Retina (tissue), 1 donor: ENCODE measurements at places on chromosomes 2 and 18.

DNA sequence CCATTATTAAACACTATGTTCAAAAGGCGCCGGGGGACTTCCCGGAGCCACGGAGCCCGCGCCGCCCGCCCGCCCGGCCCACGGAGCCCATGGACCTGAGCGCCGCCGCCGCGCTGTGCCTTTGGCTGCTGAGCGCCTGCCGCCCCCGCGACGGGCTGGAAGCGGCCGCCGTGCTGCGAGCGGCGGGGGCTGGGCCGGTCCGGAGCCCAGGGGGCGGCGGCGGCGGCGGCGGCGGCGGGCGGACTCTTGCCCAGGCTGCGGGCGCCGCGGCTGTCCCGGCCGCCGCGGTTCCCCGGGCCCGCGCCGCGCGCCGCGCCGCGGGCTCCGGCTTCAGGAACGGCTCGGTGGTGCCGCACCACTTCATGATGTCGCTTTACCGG is 197 bp downstream of the GDF7 start:
- DNase-seq = no peak

- no peak for DNase-seq
These were observed 61.9 kb downstream of the SMCHD1 start for GRCh38 chr18:2717407-2717806.

DNA sequence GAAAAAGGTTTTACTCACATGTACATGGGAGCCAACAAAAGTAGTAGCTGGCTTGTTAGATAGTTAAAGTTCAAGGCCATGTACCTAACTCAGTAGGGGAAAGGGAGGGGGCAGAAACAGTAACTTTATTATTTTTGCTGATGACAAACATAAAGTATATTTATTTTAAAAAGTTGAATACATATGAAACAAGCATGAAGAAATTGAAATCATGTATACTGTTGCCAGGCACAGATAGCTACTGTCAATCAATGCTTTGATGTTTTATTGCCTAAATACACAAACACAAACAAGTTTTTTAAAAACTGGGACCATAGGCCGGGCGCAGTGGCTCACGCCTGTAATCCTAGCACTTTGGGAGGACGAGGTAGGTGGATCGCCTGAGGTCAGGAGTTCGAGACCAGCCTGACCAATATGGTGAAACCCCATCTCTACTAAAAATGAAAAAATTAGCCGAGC is 7.6 kb upstream of the PSD4 start:
- no peak for DNase-seq

GRCh38 chr18:37124516-37124915 is 295.6 kb downstream of the KIAA1328 start:
- no peak for DNase-seq

- DNase-seq = no peak
These were observed 2116.2 kb upstream of the PIK3C3 start for GRCh38 chr18:39838831-39839230.

DNA sequence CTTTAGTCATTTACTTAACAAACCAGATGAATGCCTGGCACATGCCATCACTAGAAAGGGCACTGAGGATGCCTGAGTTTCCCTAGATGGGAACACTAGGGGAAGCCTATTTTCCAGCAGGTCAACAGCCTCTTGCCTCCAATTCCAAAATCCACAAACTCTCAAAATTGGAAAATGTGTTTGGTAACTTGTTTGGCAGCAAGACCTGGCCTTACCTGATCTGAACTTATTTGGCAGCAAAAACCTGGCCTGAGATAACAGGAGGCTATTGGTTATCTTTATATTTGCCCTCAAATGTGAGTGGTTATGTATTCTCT is 2.6 kb downstream of the LIPG start:
- DNase-seq = no peak

DNA sequence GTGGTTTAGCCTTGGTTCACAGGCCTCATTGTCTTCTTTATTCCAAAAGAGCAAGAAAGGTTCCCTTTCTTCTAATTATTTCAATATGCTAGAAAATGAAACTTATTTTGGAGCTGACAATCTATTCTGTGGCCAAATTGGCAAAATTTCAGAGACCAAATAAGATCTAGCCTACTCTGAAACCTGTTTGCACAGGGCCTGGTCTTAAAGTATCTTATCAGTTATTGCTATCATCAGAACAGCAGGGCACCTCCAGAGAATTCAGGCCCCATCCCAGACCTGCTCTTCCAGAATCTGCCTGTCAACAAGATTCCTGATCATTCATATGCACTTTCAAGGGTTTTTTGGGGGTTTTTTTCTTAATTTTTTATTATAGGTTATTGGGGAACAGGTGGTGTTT is 198.7 kb downstream of the ANAPC1 start:
- DNase-seq = no peak

- DNase-seq = no peak
These were observed 23.3 kb downstream of the EDAR start for GRCh38 chr2:108965540-108966289.

DNA sequence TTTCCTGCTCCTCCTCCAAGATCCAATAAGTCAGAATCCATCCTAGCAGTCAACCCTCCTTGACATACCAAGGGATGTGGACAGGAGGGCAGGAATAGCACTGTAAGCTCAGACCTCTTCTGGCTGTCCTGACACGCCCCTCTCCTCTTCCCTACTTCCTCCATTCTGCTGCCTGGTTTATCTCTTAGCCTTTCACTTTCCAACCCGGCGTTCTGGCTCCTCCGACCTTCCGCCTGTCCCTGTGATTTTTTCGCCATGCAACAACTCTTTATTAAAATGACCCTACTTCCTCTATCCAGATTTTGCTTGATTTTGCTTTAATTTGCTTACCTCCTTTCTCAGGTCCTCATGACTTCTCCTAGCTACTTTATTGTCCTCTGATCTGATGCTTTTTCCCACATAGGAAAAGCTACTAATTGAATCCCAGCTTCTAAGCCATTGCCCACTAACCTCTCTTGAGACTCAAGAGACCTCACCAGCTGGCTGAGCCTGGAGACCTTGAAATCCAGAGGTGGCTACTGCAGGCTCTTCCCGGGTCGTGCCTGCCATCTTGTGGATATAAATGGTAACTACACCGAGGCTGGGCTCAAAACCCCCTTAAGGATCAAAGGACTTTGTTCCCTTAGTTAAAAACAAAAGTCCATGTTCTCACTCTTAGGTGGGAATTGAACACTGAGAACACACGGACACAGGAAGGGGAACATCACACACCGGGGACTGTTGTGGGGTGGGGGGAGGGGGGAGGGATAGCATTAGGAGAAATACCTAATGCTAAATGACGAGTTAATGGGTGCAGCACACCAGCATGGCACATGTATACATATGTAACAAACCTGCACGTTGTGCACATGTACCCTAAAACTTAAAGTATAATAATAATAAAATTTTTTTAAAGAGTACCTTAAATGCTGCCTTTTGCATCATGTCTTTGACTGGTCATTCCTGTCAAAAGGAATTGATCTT is 139.4 kb downstream of the AKAIN1 start:
- DNase-seq = peak; percentile 78

- DNase-seq = no peak
These were observed 15.5 kb downstream of the MYO5B start for GRCh38 chr18:50179465-50179864.

DNA sequence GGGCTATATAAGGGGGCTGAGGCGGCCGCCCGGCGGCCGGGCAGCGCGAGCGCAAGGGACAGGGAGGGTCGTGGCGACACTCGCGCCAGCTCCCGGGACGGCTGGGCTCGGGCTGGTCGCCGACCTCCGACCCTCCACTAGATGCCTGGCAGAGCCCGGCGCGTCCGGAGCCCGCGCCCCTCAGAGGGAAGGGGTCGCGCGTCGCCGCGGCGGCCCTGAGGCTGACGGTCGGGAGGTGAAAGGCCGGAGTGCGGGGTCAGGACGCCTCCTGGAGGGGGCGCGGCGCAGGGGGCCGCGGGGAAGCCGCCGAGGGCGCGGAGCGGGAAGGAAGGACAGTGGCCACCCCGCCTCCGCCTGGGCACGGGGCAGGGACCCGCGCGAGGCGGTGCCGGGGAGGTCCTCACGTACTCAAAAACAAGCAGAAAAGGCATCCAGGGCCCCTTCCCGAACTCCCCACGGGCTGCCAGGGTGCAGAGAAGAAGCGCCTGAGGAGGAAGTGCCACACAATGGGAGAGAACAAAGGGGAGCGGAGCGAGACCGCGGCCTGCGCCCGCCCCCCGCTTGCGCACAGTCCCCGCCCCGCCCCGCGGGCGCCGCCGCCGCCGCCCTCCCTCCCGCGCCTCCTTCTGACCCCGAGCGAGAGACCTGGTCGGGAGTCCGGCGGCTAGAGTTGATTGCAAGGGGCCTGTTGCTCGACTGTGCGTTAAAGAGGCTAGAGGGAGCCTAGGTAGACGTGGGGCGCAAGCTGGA is 776 bp upstream of the KLF7 start:
- DNase-seq = no peak

GRCh38 chr2:176652300-176653182 is 383.3 kb downstream of the MTX2 start:
- DNase-seq = peak; percentile 54

DNA sequence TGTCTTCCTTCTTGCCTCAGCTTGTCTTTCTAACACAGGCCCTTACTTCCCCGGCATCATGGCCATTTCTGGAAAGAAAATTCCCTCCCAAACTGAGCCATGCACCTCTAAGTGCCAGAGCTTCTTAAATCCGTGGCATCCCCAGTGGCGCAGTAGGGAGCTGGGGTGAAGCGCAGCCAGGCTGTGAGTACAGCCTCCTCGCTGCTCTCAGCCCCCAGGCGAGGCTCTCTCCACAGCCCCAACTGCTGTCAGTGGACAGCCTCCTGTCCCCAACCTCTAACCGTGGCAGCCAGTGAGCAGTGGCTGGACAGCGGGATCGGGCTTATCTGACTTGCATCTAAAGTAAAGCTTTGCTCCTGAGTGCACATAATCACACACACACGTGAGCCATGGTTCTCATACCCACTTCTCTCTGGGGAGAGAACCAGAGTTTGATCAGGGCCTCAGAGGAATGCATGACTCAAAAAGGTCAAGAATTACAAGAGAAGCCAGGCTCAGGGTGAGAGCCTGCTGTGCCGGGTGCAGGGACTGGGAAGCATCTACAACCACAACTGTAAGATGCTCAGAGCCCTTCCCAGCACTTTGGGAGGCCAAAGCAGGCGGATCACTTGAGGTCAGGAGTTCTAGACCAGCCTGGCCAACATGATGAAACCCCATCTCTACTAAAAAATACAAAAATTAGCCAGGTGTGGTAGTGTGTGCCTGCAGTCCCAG is 50.7 kb downstream of the SFXN5 start:
- no peak for DNase-seq

- DNase-seq = no peak
These were observed 23.2 kb upstream of the SLC20A1 start for GRCh38 chr2:112622528-112622849.

DNA sequence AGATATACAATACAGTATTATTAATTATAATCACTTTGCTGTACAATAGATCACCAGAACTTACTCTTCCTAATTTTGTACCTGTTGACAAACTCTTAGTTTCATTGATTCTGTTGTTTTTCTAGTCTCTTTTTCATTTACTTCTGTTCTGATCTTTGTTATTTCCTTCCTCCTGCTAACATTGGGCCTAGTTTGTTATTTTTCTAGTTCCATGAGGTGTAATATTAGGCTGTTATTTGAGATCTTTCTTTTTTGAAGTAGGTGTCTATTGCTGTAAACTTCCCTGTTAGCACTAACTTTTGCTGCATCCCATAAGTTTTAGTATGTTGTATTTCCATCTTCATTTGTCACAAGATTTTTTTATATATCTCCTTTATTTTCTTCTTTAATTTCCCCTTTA is 55.1 kb downstream of the LIMS1 start:
- DNase-seq = no peak

- no peak for DNase-seq
These were observed 3.3 kb downstream of the BOK start for GRCh38 chr2:241561832-241562231.

- DNase-seq = no peak
These were observed 65.5 kb downstream of the BCL2L11 start for GRCh38 chr2:111186121-111186715.

DNA sequence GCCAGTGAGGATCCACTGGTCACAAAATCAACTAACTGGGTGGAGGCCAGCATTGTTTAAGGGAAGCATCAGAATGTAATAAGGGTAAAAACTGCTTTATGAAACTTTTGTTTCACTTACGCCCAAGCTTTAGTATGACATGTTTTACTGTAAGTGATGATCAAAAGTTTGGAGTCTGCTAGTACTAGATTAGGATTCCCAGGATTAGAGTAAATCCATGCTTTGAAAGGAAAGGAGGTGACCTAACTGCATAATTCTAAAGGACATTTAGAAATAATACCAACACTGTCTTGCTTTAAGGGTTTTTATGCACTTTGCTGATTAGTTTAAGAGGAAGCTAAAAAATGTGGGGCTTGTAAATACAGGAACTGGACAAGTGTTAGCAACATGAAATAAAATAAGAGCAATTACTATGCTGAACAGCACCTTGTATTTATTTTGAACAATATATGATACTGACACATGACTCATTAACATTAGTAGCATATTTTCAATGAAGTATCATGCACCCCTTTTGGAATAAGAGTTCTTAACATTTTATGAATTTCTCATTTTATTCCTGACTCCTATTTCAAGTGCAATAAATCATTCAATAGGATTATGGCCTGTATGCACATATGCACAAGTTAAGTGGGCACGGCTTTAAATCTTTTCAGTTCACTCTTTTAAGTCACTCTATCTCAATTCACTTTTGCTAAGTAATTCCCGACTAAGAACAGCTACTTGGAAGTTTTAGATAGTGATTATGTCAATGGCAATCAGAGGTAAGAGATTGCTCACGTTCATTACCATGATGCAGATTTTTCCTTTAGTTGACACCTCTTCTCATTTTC is 62.5 kb downstream of the STK39 start:
- no peak for DNase-seq
